Peyer's patch (tissue), 4 donors: ENCODE measurements at places on chromosomes 13 and 19.

GRCh38 chr19:47110521-47111005 is 3.0 kb downstream of the ZC3H4 start:
- peak; percentile 76 for DNase-seq

- DNase-seq = no peak
Measured at GRCh38 chr19:42131149-42132029, 857 bp downstream of the POU2F2 start.

GRCh38 chr13:100129605-100130004 is 40.7 kb downstream of the PCCA start:
- no peak for DNase-seq

GRCh38 chr13:104750377-104750776 is 1684.2 kb upstream of the SLC10A2 start:
- no peak for DNase-seq

DNA sequence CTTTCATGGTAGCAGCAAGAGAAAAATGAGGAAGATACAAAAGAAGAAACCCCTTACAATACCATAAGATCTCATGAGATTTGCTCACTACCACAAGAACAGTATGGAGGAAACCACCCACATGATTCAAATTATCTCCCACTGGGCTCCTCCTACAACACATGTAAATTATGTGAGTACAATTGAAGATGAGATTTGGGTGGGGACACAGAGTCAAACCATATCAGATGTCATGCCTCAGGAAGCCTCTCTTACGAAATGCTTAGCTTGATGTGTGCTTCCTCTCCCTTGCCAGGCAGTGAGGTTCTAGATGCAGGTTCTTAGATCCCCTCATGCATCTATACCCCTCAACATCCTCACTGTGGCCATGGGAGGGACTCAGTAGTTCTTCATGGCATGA is 63.2 kb upstream of the RGCC start:
- no peak for DNase-seq

DNA sequence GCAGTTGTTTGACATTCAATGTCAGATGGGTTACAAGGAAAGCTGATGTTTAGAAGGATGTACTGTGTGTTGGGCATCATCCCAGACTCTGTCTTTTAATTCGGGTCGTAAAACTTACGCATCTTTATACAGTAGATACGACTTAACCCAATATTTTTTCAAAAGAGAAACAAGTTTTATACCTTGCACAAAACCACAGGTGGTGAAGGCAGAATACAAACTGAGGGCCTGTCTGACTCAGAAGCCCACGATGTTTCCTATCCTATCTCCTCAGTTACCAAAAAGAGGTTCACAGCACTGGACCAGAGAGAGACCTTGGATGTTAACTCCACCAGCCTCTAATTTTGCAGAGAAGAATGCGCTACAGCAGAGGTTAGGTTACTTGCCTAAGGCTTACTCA is 477.0 kb downstream of the FOXO1 start:
- no peak for DNase-seq

DNA sequence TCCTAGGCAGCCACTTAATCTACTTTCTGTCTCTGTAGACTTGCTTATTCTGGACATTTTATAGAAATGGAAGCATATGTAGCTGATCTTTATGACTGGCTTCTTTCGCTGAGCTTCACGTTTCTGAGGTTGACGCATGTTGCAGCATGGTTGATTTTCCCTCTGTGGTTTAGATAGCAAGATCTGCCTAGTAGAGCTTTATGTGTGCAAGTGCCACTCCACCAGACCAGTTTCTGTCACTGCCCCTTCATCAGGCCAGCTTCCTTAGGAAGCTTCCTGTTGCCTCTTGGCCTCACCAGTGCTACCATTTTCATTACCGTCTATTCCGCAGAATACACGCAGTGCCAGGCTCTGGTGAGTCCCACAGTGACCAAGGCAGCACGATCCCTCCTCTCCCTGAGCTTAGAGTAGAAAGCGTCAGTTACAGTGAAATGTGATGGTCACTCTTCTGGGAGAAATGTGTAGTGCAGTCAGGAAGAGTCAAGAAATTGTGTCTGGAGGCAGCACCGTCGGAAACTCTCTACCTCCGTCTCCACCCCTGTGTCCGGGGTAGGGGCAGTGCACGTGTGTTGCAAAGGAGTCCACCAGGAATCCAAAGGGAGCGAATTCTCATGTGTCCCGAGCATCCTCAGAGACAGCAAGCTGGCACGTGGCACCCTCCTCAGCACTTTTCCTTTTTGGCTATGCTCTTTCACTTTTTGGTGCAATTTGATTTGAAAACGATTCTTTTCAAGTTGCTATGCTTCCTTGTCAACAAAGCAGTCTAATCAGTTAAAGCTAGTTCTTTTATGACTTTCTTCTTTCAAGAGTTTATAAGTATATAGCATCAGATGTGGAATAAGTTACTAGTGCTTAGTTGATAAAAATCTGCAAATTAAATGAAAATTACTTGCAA is 45.4 kb upstream of the GPR183 start:
- no peak for DNase-seq

DNA sequence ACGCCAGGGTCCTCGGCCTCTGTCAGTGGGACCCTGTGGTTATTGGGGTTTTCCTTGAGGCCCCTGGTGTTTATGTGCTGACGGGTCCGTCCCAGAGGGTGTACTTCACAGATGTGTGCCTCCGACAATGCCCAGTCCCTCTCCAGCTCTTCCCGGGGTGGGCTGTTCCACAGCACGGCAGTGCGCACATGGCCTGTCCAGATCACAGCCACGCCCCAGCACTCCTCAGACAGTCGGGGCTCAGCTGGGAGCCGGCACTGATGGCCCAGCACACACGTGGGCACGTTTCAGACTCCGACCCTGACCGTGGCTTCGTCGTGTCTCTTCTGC is 16.9 kb upstream of the F7 start:
- no peak for DNase-seq

- no peak for DNase-seq
Measured at GRCh38 chr19:48006762-48007161, 12.3 kb downstream of the ELSPBP1 start.
